Pulmonary artery endothelial cell (primary cell): ENCODE measurements at places on chromosomes 2 and 18. TPM values are rescaled to one million over a fixed set of nuclear protein-coding genes. Genes with fewer than 3 reads are reported as not detected.

The SERPINB4 gene
- not detected in 2 replicates for total RNA-seq

The YWHAQ gene
- 279 and 306 TPM in 2 replicates for total RNA-seq

The FSIP2 gene
- 0.07 and 0.28 TPM in 2 replicates for total RNA-seq

The TCF7L1 gene
- 2.4 and 3.5 TPM in 2 replicates for total RNA-seq

DNA sequence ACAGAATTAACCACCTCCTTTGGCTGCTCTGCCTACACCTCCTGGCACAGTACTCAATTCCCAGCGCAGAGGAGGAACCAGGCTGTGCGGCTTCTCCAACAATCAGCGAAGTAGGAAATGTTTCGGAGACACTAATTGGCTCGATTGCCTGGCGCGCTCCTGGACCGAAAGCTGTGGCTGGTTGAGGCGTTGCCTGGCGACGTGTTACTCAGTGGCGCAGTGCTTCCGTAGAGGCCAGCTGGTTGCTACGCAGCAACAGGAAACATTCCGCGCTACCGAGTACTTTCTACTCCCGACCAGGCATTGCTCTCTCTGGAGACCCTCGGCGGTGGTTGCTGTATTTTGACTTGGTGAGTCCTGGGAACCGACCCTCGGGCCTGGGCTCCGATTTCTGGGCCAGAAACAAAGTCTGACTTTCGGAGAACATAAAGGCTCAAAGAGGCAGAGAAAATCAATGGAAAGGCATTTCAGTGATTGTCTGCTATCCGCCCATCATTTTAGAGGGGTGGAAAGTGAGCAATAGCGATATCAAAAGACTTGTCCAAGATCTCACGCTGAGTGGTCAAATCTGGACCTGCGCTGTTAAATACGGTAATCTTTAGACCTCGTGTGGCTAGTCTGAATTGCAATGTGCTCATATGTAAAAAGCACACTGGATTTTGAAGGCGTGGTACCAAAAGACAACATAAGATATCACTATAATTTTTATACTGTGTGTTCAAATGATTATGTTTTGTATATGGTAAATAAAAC lies at the start of gene DNAH6:
Gene DNAH6 (plus strand): TSS at position 265 of the 753 bp plus-strand sequence. CDS start 1,329 bp downstream, outside the sequence.
- peak; percentile 77 for DNase-seq

DNA sequence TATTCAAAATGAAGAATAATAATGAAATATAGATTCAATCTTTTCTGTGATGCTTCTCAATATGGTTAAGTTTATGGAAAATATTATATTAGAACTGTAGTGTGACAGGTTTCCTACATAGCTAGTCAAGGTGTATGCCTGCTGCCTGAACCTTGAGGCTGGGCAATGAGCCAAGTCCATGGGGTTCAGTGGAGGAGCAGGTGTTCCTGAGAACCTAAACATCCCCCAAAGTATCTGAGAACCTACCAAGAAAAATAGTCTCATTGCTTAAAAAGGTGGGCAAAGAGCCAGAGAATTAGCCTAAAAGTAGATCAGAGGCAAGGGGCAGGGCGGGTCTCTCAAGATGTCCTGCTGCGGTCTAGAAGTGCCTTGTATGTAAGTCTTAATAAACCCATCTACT lies 185.9 kb upstream of the SPHKAP start:
- DNase-seq, result no peak

The SNORC gene
- 0.26 and 0.56 TPM in 2 replicates for total RNA-seq

DNA sequence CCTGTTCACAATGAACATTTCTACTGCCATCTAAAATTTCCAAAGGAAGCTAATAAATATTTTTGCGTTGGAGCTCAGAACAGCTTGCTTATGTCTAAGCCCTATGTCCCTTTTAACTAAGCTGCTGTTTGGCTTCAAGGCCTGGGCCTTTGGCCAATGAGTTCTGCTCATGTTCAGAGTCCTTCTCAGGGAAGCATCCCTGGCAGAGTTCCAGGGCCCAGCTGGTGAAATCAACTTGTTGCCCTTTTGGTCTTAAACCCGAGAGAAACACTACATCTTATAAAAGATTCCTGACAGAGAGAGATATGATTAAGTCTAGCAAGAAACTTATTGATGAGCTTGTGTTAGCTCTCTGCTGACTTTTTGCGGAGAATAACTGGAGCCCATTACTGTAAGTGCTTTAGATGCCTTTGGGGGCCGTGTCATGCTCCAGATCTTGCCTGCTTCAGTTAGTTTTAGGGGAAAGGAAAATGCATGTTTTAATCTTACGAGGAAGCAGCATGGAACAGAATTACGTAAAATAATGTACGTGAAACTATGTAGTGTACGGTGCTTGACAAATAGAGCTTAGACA lies 102.5 kb upstream of the NOSTRIN start:
- DNase-seq, result no peak

DNA sequence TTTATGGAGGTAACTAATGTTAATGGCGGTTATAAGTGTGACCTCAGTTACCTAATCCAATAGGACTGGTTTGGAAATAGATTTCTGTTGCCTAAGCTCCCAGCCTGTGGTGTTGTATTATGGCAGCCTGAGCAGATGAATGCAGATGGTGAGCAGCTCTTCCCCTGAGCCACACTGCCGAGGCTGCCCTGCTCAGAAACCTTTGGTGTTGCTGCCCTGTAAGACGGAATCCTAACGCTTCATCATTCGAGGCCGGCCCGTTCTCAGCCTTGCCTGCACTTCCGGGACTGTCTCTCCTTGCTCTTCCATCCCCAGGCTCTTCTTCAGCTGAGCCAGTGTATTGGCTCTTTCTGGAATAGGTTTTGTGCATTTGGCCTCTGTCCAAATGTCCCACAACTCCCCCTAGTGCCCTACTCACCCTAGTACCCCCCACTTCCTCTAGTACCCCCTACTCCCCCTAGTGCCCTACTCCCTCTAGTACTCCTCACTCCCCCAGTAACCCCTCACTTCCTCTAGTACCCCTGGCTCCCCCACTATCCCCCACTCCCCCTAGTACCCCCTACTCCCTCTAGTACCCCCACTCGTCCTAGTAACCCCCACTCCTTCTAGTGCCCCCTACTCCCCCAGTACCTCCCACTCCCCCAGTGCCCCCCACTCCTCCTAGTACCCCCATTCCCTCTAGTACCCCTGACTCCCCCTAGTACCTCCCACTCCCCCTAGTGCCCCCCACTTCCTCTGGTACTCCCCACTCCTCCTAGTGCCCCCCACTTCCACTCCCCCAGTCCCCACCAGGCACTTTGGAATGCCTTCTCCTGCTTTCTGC lies 106.0 kb upstream of the TAF1B start:
- DNase-seq, result no peak
